ENCODE measurements at places on chromosomes 13 and 19.

DNA sequence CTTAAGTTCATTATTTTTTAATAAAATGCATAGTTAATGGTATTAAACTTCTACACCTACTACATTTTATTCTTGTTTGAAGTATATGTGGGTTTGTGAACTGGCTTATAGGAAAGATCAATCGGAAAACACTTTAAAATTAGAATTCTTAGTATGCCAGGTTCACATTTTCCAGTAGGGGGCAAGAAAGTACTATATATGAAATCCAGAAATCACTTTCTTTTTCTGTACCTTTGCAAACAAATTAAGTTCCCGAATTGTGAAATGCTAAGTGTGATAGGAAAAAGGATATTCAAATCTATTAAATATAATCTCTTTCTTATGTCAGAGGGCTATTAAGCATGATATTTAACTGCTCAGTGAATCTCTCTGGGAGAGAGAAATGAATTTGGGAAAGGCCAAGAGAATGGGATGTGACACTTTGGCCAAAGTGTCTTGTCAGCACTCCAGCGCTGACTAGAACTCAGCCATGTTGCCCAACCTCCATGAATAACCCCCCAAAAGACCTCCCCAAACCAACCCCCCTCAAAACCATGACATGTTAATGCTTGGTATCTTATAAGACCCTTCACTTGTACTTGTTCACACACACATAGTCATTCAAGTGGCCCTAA is 122.6 kb upstream of the SLC10A2 start:
- DNase-seq: no peak

DNA sequence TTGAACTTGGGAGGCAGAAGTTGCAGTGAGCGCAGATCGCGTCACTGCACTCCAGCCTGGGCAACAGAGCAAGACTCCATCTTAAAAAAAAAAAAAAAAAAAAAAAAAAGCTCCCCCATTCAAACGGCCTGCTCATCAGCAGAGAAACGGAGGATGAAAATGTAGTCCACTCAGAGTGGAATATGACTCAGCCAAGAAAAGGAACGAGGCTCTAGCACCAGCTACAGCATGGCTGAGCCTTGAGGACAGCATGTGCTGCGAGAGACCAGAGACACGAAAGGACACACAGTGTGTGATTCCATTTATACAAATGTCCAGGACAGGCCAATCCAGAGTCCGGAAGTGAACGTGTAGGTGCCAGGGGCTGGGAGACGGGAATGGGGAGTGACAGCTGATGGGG is 18.1 kb upstream of the MIER2 start:
- no peak for DNase-seq

GRCh38 chr13:109028624-109029023 is 399.2 kb downstream of the MYO16 start:
- DNase-seq: no peak

- no peak for DNase-seq
These were observed 45.2 kb downstream of the MLLT1 start for GRCh38 chr19:6234527-6234926.

- DNase-seq: no peak
These were observed 391.8 kb downstream of the FGF9 start for GRCh38 chr13:22062478-22063205.

DNA sequence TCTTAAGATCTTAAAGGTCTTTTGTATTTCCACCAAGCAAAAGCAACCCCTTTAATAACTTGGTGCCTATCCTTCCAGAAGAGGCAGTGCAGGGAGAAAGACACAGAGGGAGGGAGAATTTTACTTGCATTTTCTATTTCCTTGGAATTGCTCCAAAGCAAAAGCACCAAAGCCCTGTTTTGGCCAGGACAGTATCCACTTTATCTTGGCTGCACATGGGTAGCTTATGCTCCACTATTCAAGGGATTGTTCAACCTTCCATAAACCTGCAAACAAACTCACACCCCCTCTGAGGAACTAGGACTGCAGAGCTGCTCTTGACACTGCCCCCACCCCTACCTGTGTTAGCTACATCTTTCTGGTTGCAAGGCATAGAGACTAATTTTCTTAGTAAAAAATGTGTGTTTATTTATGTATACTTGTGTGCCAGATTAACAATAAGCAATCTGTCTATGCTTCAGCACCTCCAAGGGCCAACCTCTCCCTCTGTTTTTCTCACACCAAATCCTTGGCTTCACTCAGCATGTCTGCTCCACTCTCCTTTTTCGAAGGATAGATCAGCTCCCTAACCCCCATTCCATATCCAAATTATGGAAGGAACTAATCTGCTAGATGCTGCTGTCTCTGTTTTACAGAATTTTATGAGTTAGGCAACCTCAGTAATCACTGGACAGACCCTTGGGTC is 68.1 kb upstream of the KLF12 start:
- no peak for DNase-seq

- DNase-seq: no peak
These were observed 1.3 kb downstream of the ATP7B start for GRCh38 chr13:52009946-52010345.

DNA sequence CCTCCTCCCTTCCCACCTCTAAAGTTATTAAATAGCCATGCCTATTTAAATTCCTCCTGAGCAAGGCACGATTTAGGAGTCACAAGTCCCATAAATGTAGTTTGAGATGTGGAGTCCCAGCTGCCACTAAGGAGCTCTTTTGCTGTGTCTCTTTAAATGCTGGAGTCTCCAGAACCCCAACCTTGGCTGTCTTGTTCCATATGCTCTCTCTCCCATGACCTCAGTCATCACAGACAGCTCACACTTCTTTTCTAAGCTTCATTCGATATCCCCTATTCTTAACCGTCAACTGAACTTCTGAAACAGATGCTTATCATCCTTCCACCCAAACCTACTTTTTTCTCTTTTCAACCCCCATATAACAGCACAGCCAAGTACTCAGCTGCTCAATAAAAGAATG is 197.1 kb downstream of the VWA8 start:
- DNase-seq: no peak

DNA sequence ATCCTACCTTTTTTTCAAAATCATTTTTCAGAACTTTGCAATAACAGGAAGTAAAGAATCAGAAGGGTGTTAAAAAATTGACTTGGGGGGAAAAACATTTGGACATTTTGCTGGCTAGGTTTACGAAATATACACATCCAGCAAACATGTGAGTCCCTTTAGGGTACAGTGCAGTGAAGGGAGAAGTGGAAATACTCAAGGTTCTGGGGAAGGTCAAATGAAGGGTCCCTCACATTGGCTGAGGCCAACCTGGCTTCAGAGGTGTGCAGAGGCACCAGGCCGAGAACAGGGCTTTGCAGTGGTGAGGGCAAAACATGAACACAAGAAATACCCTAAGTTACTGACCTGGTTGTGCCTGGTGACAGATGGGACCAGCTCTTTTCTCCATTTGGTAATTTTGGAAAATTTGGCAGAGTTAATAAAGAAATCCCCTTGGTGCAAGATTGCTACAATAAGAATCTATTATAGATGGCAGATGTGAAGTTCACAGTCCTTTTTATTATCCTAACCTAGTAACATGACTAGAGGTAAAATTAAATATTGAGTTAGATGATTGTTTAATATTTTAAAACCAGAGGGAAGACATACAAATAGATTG is 1.5 kb upstream of the UPF3A start:
- DNase-seq: no peak

- DNase-seq: no peak
These were observed 72.1 kb upstream of the SLC15A1 start for GRCh38 chr13:98824376-98825160.

DNA sequence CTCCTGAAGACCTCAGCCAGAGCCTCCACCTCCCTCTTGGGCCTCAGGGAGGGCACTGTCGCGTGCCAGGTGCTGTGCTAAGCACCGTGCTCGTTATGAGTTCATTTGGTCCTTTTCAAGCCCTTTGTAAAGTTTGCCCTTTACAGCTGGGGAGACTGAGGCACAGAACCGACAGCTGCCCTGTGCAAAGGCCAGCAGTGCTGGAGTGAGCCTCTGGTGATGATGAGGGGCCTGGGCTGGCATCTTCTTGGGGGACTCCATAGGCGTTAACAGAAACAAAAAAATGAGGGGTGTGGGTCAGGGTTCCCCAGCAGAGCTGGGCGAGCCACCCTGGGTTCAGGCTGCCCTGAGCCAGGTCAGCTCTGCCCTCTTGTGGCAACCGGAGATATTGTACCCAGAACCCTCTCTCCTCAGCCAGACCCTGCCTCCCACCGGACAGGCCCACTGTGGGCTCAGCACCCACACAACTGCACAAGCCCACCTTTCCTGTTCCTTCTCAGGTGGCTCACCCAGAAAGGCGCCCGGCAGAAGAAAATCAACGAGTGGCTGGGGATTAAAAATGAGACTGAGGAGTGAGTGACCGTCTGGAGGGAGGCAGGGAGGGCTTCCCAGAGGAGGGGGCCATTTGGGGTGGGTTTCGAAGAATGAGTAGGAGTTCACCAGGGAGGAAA is 5.5 kb upstream of the IFI30 start:
- peak; percentile 74 for DNase-seq

GRCh38 chr19:49853852-49854377 is 3.0 kb downstream of the PTOV1 start:
- DNase-seq: no peak

- no peak for DNase-seq
These were observed 184.7 kb downstream of the COG6 start for GRCh38 chr13:39840201-39840600.

DNA sequence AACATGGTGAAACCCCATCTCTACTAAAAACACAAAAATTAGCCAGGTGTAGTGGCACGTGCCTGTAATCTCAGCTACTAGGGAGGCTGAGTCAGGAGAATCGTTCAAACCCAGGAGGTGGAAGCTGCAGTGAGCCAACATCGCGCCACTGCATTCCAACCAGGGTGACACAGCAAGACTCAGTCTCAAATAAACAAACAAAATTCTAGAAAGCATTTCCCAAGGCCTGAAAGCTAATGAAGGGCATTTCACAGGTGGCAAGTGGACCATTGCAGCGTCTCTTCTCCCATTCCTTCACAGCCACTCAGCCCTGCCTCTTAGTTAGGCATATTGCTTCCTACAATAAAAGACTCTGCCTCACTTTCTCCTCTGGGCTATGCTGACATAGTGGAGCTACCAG is 13.5 kb upstream of the RXFP2 start:
- no peak for DNase-seq

DNA sequence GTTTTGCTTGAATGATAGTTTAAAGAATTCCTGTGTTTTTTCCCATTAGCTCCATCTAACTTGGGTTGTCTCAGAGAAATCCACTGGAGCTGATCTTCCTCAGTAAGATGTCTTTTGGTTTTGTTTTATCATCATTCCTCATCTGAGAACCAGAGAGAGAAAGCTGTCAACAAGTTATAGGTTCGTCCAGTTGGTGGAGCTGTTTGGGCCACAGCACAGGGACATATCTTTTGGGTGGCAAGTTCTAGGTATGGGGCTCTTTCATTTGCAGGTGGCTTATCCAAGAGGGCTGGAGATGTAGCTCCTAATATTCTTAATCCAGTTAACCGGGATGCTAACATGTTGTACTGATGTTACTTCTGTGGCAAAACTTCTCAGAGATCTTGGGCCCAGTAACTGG is 174.2 kb downstream of the KCNRG start:
- no peak for DNase-seq

DNA sequence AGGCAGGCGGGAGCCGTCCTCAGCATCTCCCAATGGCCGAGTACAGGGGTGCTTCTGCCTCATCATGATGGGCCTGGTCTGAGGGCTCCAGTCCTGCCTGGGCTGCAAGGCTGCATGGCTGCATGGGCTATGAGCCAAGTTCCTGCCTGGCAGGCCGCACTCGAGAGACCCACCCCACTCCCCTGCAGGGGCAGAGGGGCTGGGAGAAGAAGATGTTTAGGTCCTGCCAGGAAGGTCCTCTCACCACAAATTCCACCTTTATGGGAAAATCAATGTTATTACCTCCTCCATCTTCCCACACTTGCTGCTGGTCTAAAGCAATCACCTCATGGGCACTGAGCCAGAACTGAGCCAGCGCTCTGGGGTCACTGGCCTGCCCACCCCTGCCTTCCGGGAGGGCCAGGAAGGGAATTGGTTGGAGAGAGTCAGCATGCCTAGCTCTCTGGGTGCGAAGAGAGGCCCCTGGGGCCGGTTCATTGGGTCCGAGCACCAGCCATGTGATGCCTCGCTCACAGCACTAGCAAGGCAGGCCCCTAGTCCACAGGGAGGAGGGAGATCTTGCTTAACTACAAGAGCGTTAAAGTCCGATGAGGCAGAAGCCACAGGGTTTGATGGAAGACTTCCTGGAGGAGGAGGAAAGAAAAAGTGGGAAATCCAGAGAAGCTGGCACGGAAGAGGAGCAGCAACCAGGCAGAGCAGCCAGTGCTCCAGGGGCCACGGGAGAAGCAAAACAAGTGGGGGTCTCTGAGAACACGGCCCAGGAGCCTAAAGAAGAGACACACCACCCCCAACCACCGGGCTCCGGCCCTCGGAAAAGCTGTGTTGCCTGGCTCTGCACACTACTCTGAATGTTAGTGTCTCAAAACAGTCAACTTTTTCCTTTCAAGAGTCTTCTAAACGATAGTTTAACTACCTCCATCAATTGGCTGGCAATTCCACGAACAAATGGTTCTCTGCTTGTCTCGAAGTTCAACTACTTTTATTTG is 63.1 kb downstream of the CEBPG start:
- no peak for DNase-seq

DNA sequence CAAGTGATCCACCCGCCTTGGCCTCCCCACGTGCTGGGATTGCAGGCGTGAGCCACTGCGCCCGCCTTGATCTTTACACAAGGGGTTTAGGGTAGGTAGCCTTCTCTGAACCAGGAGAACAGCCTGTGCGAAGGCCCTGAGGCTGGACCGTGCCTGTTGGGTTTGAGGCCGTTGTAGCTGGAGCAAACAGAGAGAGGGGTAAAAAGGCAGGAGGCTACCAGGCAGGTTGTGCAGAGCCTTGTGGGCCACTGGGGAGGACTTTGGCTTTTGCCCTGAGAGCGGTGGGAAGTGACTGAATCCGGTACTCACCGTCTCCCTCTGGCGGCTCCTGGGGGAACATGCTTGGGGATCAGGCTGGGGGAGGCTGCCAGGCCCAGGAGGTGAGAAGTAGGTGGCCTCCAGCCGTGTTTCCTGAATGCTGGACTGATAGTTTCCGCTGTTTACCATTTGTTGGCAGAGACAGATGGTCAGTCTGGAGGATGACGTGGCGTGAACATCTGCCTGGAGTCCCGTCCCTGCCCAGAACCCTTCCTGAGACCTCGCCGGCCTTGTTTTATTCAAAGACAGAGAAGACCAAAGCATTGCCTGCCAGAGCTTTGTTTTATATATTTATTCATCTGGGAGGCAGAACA is 24.6 kb downstream of the SPC24 start:
- peak; percentile 77 for DNase-seq

Measured in CD4-positive, alpha-beta T cell treated with Interleukin-1 beta for 1 hour (primary cell).